ENCODE measurements at places on chromosomes 11 and 22.

- no peak for DNase-seq
Measured at GRCh38 chr11:103870821-103871309, 165.6 kb upstream of the DDI1 start.

DNA sequence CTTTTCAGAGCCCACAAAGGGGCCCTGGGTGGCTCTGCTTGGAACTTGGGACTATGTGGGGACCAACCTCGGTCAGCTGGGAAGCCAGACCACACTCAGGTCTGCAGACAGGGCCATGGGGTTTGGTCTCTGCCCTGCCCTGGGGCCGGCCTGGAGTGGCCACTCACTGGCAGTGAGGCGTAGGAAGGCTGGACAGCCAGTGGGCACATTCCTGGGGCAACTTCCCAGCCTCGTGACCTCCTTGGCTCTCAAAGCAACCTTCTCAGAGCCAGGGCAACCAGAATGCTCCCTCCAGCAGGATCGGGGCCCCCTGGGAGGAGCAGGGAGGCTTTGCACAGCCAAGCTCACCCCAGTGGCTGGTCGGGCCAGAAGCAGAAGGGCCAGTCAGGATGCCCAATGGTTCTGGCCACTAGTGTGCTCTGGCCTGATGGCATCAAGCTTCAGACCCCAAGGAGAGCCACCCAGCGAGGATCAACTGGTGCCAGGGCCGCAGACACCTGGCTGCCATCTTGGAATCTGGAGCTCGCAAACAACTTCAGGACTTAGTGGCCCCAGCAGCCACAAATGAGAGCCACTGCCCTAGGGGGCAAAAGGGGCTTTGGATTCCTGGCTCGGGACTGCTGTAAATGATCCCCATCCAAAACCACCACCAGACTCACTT, 87.1 kb downstream of the MYEOV start:
- no peak for DNase-seq

- DNase-seq, result no peak
Measured at GRCh38 chr11:83540112-83540675, 254.0 kb upstream of the CCDC90B start.

- no peak for DNase-seq
Measured at GRCh38 chr11:102476069-102476468, 23.5 kb upstream of the TMEM123 start.

- no peak for DNase-seq
Measured at GRCh38 chr11:85783758-85784157, 27.2 kb downstream of the SYTL2 start.

DNA sequence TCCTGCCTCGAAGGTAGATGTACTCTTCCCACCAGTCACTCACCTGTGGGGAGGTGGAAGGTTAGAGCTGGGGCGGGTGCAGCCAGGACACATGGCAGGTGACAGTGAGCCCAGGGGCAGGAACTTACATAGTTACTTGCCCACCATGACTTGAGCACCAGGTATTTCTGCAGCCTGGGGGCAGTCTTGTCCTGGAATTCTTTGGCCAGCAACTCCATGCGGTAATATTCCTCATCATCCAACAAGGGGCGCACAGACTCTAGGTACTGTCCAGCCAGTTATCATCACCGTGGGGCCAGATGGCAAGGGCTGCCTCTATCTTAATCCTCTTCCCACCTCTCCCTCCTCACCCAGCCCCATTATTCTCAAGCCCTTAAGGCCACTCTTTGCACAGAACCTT, 2.2 kb downstream of the CPT1B start:
- no peak for DNase-seq

DNA sequence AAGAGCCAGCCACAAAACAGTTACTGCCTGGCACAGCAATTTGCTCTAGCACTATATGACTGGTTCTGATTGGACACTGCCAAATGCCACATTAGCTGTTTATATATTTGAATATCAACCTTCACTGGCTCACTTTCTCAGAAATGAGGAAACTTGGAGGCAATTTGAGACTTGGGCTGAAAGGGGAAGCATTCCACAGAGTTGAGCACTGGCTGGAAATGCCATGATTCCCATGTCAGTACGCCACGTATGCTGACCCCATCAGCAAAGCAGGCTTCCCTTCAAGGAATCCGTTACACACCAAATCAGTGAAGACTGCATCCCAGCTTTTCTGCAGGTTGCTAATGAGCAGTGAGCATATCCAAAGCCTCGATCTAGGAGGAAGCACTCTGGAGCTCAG, 34.7 kb downstream of the GALNT18 start:
- no peak for DNase-seq

DNA sequence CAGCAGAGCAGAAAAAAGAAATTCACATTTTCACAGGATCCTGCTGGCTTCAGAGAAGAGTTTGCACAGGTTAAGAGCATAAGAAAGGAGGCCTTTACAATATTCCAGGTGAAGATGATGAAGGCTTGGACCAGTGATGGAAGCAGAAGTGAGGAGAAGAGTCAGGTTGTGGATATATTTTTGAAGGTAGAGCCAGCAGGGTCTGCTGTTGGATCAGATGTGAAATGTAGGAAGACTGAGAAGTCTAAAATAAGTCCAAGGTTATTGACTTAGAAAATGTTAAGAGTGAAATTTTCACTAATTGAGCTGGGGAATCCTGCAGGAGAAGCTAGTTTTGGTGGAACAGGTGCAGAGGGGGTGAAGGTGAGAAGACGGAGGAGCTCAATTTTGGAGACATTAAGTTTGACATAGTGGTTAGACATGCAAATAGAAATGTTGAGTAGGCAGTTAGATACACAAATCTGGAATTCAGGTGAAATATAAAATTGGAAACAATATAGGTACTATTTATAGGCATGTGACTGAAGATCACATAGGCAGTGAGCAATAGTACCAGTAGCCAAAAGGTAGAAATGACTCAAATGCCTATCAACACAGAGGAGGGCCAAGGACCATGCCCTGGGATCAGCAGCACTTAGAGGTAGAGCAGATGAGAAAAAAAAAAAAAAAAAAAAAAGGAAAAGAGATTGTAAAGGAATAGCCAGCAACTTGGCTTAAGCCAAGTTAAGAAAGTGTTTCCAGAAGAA, 252.0 kb downstream of the AASDHPPT start:
- no peak for DNase-seq

GRCh38 chr11:61777234-61778090, 14.9 kb downstream of the TMEM258 start:
- no peak for DNase-seq

GRCh38 chr11:130611791-130612251, 163.4 kb downstream of the ADAMTS15 start:
- DNase-seq, result no peak

DNA sequence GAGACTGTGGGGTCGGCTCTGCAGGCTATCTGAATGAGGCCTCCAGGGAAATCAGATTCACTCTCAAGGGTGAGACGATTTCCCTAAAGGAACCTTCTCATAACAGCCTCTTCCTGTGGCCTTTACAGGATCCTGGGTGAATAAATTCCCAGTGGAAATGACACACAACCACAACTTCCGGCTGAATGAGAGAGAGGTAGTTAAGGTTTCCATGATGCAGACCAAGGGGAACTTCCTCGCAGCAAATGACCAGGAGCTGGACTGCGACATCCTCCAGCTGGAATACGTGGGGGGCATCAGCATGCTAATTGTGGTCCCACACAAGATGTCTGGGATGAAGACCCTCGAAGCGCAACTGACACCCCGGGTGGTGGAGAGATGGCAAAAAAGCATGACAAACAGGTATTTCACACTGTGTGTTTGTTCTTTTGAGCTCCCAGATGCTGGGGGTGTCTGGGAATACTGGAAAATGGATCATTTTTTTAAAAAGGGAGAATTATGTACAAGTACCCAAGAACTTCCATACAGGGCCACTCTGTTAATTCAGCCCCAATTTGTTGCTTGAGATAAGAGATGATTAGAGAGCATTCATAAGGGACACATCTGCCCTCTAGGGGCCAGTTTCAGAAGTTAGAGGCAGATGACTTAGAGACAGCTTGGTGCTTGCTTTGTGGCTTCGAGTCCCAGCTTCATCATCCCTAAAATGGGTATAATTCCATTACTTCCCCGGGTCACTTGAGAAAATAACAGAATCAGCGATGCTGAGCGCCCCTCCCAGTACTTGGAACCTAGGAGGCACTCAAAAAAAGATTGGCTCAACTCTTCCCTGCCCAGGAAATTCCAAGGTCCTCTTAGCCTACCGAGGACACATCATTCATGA, 10.2 kb downstream of the SERPIND1 start:
- peak; percentile 60 for DNase-seq

GRCh38 chr11:328012-328411, 7.4 kb upstream of the IFITM3 start:
- no peak for DNase-seq

GRCh38 chr22:42939941-42940653, 74.9 kb downstream of the PACSIN2 start:
- DNase-seq, result no peak

GRCh38 chr11:113313601-113314000, 782 bp upstream of the TTC12 start:
- DNase-seq, result no peak

DNA sequence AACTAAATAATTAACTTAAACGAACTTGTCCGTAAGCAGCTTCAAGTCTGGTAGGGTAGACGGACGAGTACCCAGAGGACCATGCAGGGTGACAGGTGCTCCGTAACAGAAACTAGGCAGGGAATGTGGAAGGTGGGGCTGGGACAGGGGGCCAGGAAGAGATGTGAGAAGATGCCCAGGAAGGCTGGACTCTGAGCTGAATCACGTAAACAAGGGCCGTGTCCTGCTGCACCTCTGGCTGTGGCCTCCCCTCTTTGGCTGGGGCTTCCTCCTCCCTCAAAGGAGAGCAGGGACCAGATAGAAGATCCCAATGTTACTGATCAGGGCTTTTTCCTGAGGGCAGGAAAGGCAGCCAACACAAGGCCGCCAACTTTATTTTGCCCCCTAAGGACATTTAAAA, 47.9 kb downstream of the PACSIN2 start:
- DNase-seq, result no peak

DNA sequence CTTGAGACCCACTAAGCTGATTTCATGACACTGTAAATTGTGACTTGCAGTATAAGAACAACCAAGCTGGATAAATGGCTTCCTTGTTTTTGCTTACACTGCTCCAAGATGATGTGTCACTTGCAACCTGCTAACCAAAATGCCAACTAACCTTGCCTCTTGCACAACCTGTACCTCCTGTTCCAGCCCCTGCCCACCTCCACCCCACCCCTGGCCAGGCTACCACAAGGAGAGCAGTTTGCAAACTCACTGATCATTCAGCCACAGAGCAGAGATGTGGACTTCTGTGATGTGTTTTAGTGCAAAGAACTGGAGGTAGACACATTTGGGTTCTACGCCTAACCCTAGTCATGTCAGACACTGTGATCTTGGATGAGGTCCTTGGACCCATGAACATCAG, 4.3 kb upstream of the APOL6 start:
- DNase-seq, result no peak

DNA sequence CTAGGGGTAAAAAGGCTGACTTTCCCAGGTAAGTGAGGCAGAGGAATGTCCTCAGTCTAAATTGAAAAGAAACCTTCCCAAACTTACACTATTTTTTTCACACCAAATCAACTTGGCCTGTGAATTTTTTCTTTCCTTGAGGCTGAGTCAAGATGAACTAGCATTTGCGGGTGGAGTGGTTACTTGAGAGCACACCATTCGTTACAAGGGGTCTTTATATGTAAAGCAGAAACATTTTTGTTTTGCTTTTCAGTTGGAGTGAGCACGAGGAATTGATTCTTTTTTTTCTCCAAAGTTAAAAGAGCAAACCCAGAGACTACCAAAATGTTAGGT, 36.4 kb downstream of the MAML2 start:
- DNase-seq, result no peak

- no peak for DNase-seq
Measured at GRCh38 chr11:3747704-3748103, 49.6 kb downstream of the NUP98 start.

DNA sequence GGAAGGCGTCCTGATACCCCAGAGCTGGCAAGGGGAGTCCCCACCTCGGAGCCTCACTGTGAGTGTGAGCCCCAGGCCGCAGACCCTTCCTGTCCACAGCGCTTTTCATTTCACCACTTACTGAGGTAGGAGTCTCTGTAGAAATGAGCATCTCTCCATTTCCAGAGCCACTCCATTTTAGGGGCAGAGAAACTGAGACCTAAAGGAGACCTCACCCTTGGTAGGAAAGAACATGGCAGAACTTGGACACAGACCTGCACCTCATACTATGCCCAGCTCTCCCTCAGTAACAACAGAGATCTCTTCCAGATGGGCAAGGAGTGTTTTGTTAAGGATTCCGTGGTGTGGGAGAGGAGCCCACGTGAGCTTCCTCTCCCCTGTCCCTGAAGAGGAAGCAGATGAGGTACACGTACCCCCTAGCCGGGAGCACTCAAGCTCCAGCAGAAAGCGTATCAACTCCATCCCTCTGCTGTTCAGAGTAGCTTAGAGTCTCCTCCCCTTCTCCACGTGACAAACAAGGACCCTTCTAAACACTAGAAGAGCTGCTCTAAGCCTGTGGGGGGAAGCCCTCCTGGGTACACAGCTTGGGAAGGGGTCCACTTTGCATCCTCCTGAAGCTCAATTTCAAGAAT, 532 bp upstream of the VSIG2 start:
- DNase-seq, result no peak

DNA sequence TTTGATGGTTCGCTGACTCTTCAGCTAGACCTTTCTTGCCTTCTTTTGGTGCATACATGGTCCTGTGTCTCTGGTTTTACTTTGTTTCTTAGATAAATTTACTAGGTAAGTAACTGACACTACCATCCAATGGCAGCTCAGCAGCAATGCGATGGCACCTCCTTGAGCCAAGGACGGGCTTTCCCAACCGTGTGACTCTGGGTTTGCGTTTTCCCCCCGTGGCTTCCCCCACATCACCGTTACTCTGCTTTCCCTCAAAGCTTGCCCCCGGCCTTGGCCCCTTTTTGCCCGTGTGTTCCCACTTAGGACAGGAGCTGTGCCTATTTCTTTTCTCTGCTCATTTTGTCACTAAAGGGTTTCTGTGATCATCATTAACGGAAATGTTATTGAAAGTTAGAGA, 41.5 kb downstream of the TBC1D22A start:
- DNase-seq, result no peak

- no peak for DNase-seq
Measured at GRCh38 chr22:28955817-28956216, 72.4 kb downstream of the ZNRF3 start.

GRCh38 chr22:37229805-37230672, 14.0 kb downstream of the RAC2 start:
- DNase-seq, result no peak

DNA sequence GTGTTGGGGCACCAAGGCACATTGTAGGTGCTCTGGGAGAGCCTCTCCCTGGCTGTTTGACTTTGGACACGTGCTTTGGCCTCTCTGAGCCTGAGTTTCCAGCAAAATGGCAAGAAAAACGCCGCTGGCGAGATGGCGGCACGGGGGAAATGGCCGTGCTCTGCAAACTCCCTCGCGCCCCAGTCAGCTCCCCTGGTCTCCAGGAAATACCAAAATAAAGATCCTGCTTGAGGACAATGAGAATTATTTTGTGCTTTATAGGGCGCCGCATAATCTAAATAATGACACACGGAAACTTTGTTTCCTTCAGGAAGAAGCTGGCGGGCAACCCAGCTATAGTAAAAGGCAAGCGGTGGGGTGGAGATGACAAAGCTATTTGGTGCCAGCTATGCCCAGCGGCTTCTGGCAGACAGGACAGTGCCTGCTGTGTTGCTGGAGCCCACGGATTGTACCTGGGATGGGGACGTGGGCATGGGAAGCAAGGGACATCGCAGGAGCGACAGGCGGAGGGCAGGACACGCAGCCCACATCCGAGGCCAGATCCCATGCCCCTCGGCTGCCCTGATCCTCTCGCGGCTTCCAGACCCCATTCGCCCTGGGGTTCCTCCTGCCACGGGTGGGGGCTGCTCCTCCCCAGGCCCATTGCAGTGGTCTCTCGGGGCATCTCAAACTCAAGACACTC, 26.3 kb upstream of the RFPL3 start:
- no peak for DNase-seq

Data from NCI-H1092 (cell line).